ENCODE measurements at places on chromosomes 6 and 20. TPM values are rescaled to one million over a fixed set of nuclear protein-coding genes. Genes with fewer than 3 reads are reported as not detected.

GRCh38 chr20:48405909-48406308 is 421.9 kb downstream of the PREX1 start:
- peak; percentile 46 for DNase-seq

GRCh38 chr20:53723621-53724020 is 130.0 kb upstream of the ZNF217 start:
- no peak for DNase-seq

GRCh38 chr20:40319741-40320516 is 369.1 kb downstream of the MAFB start:
- peak; percentile 15 for DNase-seq

GRCh38 chr20:62235001-62235776 is 3.1 kb upstream of the OSBPL2 start:
- peak; percentile 74 for DNase-seq

DNA sequence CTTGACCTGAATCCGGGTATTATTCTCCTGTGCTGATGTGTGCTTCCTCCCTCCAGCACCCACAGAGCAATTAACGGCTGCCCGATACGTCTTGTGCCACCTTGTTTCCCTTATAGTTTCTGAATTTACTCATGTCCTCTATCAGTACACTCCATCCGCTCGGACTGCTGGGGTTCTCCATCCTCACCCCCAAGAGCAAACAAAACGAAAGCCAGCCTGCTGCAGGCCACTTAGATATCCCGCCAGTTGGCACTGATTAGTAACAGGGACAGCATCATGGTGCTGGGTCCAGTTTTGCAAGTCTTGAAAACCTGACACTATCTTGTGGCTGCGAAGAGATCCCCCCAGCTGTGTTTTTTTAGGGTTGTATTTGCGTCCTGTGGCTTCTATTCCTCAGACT is 71.8 kb downstream of the SSR1 start:
- no peak for DNase-seq

GRCh38 chr6:109478222-109478805 is 4.7 kb downstream of the ZBTB24 start:
- no peak for DNase-seq

DNA sequence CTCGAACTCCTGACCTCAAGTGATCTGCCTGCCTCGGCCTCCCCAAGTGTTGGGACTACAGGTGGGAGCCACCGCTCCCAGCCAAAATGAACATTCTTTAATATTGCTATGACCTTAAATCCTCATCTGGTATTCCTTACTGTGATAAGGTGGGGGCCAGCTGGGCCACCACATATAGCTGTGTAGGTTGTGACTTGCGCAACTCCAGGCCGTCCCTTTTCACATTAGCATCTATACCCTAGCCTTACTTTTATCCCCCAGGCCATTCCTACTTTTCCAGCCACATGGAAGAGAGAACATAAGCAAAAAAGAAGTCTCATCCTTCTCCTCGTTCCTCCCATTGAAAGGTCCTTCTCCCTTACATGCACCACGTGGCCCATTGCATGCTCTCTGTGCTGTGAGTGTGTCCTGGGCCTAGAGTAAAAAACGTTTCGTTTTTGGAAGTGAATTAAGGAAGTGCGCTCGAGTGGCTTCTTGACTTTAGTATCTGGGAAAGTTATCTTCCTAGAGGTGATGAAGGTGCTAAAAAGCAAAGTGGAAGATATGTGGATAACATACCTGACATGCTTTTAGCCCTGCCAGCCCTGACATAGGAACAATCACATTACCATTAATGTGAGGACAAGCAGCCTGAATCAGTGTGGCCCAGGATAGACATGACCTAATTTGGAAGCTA is 56.8 kb upstream of the KIF13A start:
- no peak for DNase-seq

DNA sequence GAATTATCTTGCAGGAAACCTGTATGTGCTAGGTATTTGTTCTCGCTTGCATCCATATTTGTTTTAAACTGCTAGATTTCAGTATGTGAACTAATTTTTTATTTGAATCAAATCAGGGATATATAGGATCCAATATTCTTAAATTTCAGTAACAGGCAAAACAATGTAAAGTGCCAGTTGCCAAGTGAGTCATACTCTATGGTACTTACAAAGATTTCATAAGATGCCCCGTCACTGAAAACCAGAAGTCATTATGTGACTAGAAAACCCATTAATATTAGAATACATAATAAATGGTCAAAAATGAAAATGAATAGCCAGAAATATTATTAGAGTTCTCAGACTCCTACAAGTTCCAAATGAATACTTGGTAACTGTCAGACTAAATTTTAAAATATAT is 481.2 kb downstream of the TFAP2A start:
- no peak for DNase-seq

GRCh38 chr6:56380476-56380875 is 133.1 kb upstream of the COL21A1 start:
- DNase-seq, result no peak

The PKHD1 gene
- polyA plus RNA-seq, result under 0.01 TPM

The SOBP gene
- polyA plus RNA-seq, result 0.21 TPM

The ZKSCAN3 gene
- 2.6 TPM for polyA plus RNA-seq

Data from SK-N-SH (cell line).